ENCODE measurements at places on chromosomes 12 and 14. TPM values are rescaled to one million over a fixed set of nuclear protein-coding genes. Genes with fewer than 3 reads are reported as not detected.

GRCh38 chr14:60381909-60382308 is 104.0 kb downstream of the C14orf39 start:
- no peak for DNase-seq

DNA sequence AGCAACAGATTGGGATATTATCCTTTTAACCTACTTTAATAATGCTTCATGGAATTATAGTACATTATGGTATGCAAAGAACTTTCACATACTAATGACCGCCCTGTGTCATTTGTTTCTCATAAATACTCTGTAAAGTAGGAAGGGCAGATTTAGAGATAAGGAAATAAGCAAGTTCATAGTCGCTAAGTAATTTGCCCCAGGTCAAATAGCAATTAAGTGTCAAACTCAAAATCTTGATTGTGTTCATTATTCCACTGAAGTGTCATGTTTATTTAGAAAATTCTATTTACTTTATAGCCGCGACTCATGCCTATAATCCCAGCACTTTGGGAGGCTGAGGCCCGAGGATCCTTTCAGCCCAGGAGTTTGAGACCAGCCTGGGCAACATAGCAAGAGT is 98.7 kb upstream of the ATF1 start:
- DNase-seq, result no peak

DNA sequence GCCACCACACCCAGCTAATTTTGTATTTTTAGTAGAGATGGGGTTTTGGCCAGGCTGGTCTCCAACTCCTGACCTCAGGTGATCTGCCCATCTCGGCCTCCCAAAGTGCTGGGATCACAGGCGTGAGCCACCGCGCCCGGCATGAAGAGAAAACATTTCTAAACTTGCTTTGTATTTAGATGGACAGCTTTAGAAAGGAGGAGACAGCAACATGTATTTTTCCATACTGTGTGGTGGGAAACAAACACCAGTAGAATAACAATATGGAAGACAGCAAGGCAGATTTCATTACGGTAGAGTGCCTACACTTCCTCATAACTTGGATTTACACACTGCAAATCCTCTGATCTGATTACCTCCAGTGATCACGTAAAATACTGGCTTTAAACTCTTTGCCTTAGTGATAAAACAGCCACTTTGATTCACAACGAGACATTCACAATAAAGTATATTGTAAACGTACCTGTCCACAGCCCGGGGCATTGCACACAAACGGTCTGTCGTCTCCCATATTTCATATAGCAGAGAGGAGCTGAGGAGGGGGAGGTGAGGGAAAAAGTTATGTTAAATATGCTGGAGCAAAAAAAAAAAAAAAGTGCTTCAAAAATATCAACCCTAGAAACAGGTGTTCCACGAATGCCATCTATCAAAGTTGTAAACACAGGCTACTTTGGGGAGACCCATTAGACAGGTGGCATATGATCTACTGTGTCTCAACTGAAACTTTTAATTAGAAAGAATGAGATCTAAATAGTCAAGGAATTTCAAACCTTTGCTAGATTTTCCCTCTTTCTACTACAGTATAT is 25.5 kb downstream of the ATF7 start:
- DNase-seq, result no peak

DNA sequence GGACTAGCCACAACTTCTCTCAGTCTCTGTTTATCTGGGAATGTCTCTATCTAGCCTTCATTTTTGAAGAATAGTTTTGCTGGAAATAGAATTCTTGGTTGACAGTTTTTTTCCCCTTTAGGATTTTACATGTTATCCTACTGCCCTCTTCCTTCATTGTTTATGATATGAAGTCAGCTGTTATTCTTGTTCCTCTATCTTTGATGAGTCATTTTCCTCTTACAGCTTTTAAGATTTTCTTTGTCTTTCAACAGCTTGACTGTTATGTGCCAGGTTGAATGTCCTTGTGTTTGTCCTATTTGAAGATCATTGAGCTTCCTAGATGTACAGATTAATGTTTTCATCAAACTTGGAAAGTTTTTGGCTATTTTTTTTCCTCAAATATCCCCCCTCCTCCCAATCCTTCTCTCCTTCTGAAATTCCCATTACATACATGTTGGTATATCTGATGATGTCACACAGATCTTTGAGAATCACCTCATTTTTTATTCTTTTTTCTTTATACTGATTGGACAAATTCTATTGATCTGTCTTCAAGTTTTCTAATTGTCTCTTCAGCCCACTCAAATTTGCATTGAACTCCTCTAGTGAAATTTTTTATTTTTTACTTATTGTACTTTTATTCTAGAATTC is 4.5 kb upstream of the GOLGA5 start:
- no peak for DNase-seq

GRCh38 chr12:40032433-40033241 is 73.2 kb downstream of the SLC2A13 start:
- no peak for DNase-seq

DNA sequence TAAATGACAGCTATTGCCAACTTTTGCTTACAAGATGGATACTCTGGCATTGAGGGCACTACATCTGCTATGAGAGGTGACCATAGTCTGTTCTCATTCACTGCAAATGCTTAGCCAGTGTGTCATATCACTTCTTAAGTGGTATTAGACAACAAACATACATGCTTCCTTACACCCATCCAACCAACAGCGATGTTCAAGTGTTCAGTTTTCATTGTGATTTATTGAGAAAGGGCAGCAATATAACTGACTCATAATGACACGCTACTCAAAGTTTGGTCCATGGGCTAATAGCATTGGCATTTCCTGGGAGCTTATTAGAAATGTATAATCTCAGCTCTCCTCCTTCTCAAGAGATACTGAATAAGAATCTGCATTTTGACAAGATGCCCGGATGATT is 181.7 kb downstream of the NPAS3 start:
- no peak for DNase-seq

DNA sequence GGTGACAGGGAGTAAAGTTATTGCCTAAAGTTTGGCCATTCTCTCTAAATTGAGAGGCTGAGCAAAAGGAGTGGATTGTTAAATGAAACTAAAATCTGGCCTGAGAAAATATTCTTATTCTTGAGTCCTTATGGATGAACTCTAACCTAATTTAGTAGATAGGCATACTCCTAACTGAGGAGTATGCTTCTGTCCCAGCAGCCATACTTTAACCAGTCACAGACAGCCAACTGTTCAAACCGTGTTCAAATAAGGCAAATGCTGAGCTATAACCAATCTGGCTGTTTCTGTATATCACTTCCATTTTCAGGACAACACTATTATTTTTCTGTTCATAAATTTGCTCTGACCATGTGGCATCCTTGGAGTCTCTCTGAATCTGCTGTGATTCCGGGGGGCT is 75.9 kb upstream of the RERGL start:
- DNase-seq, result no peak

- no peak for DNase-seq
Observed at GRCh38 chr12:96098631-96099030, 63.2 kb upstream of the LTA4H start.

- DNase-seq, result no peak
Observed at GRCh38 chr12:15225136-15225862, 4.1 kb upstream of the RERG start.

- DNase-seq, result no peak
Observed at GRCh38 chr12:5081016-5081415, 37.3 kb downstream of the KCNA5 start.

DNA sequence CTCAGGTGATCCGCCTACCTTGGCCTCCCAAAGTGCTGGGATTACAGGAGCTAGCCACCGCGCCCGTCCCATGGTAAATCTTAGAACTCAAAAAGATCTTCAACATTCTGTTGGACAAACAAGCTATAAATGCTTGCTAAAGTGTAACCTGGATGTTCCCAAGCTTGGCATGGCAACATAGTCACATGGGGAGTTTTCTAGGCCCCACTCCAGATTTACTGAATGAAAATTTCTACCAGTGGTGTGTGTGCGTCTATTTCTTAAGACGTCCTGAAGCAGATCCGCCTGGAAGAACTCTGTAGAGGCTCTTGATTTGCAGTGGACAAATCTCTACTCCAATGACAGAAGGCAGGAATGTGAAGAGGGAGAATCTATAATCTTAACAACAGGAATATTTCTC is 59.9 kb downstream of the ZFYVE21 start:
- no peak for DNase-seq

DNA sequence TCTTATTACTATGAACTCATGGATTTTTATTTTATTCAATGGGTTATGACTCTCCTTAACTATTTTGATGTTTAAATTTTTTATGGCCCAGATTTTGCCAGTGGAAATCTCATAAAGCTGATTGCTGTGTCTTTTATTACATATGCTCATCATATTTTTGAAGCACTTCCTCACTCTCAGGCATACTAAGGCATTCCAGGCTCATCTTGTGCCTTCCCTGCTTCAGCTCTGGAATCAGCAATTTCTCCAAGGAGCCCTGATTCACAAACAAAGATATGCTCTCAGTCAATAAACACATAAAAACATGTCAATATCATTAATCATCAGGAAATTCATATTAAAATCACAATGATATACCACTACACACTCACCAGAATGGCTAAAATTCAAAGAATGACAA is 44.9 kb upstream of the SCN8A start:
- no peak for DNase-seq

DNA sequence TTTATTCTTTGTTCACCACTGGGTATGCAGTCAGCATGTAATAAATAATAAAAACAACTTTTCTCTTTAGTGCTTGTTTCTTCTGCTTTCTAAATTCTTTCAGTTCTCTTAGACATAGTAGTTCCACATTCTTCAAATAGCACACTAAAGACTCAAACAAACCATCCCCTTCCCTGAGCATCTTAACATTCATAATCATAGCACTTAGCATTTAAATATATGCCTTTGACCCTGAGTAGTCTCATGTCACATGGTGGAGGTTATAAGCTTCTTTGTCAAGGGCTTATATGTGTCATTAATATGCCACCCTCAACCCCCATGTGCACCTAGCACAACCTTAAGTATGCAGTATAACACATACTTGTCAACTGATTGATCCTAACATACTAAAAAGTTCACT is 212.7 kb downstream of the PHLDA1 start:
- DNase-seq, result no peak

DNA sequence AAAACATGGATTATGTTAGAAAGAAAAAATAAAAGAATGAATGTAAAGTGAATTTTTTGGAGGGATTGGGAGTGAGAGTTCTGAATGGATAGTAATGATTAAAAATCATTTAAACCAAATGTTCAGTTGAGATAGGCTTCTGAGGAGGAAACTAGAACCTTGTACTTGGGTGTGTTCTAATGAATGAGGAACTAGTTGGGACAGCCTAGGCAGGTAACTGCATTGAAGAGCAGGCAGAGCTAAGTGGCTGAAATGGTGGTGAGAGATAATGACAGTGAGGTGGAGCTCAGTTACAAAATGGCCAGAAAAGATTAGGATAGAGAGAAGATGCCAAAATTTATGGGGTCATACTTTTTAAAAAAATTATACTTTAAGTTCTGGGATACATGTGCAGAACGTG is 132.9 kb downstream of the ATP23 start:
- DNase-seq, result no peak

DNA sequence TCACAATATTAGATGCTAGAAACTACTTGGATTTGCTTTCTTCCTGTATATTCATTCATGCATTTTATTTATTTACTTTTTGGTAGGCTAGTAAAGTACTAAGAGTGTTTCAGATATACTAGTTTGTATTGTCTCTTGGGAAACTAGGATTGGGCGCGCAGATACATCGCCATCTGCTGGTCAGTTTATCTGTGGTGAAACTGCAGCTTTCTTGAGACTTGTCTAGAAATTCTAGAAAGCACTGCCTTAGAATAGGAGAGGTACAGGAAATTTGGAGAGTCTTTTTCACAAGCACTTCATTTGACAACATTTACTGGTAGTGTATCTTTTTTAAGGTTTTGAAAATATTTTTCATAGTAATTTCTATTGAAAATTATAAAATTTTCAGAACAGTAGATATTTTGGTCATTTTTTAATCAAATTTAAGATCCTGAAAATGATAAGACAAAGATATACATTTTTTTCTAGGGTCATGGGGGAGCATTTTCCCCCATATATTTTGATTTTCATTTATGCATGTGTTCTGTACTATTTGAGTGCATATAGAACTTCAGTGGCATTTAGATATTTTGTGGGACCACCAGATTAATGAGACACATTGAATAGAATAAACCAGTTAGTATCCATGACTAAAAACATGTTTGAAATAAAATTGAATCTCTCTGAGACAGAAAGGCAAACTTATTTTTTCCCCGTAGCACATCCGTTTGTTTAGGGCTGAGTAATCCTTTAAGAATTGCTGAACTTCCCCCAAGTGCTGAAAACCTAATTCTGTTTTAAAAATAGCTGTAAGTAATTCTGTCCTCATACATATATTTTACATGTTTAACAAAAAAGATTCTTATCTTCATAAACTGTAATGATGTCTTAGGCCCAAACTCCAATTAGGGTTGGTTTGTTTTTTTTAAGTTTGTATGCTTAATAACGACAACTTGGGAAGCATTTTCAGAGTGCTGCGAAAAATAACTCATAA is 44.5 kb downstream of the SLC38A6 start:
- peak; percentile 39 for DNase-seq

- DNase-seq, result no peak
Observed at GRCh38 chr12:104769144-104769561, 188.9 kb downstream of the SLC41A2 start.

DNA sequence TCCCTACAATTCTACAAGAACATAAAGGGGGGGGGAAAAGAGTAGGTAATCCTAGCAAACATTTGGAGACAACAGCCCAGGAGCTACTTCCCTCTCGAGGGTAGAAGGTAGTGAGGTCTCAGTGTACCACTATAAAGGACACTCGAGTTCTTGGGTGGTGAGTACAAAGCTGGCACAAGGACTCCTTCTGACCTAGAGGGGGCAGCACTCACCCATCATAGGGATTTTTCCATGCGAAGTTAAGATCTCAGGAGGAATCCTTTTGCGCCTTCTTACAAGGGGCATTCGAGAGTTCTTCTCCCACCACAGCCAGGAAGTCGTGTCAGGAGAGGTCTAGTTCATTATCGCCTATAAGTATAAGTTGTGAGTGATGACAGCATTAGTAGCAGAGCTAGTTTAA is 200.2 kb upstream of the RBM19 start:
- peak; percentile 40 for DNase-seq

GRCh38 chr14:100317912-100318808 is 5.0 kb upstream of the SLC25A47 start:
- DNase-seq, result no peak

Gene EMP1
- polyA plus RNA-seq, result 106 TPM

Gene SDR9C7
- 0.07 TPM for polyA plus RNA-seq

Gene BCAT1
- polyA plus RNA-seq, result 56.2 TPM

Gene C2CD5
- 82.8 TPM for polyA plus RNA-seq

Gene NGB
- polyA plus RNA-seq, result not detected

Gene PLEKHA5
- polyA plus RNA-seq, result 98.7 TPM

Gene FSCB
- not detected for polyA plus RNA-seq

Gene LAG3
- 0.75 TPM for polyA plus RNA-seq

All from right renal cortex interstitium (tissue), 3 donors.